GM12892 (cell line): ENCODE measurements at places on chromosomes 2 and 18.

GRCh38 chr2:237424544-237424943 lies 10.6 kb upstream of the COL6A3 start:
- no peak for DNase-seq

DNA sequence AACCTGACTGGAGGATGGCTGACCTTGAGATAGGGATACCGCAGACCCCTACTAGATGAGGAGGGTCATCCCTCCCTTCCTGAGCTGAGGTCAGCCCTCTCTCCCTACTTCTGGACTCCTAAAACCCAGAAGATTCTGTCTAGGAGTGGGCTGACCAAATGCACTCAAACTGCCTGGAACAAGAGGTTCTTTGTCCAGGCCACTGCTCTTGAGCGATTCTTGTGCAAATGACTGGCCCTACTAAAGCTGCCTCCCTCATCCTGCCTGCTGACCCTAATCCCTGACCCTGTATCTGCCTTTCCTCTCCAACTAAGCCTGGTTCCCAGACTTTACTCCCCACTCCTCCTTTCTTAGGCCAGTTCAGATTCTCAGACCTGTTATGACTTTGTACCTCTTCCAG lies 56.2 kb downstream of the EFR3B start:
- no peak for DNase-seq

GRCh38 chr2:153870308-153870707 lies 1.4 kb upstream of the GALNT13 start:
- no peak for DNase-seq

DNA sequence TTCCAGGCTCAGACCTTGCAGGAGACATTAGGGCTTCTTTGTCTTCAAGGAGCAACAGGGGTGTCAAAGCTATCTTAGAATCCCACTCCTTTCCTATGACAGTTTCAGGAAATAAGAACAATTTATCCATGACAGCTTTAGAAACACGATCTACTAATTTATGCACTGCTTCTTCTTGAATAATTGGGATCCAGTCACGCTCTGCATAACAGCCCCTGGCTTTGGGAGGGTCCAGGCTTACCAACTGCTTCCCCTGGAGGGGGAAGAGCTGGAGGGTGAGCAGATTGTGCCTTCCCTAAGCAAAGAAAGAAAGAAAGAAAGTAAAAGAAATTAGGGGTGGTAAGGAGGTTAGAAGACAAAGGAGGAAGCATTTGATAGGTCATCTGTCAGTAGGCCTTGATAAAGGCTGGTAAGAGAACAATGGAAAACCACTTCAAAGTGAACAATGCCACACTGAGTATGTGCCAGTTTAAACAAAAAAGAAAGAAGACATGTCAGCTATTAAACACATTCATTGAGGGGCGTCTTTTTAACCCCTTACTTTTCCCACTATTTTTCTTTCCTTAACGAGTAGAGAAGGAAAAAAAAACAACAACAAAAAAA lies 327.6 kb downstream of the DCC start:
- no peak for DNase-seq

GRCh38 chr2:154400563-154401290 lies 297.8 kb upstream of the KCNJ3 start:
- DNase-seq, result no peak

GRCh38 chr2:10303181-10303693 lies 533 bp downstream of the HPCAL1 start:
- DNase-seq, result no peak

DNA sequence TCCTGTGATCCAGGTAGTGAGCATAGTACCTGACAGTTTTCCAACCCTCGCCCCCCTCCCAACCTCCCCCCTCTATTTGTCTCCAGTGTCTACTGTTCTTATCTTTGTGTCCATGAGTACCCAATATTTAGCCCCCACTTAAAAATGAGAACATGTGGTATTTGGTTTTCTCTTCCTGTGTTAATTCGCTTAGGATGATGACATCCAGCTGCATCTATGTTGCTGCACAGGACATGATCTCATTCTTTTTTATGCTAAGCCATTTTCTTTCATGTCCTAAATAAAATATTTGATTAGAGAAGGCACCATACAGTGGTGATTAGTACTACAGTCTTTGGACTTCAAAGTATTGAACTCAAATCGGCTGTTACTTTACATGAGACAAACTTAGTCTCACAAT lies 1087.9 kb downstream of the CBLN2 start:
- DNase-seq, result no peak

DNA sequence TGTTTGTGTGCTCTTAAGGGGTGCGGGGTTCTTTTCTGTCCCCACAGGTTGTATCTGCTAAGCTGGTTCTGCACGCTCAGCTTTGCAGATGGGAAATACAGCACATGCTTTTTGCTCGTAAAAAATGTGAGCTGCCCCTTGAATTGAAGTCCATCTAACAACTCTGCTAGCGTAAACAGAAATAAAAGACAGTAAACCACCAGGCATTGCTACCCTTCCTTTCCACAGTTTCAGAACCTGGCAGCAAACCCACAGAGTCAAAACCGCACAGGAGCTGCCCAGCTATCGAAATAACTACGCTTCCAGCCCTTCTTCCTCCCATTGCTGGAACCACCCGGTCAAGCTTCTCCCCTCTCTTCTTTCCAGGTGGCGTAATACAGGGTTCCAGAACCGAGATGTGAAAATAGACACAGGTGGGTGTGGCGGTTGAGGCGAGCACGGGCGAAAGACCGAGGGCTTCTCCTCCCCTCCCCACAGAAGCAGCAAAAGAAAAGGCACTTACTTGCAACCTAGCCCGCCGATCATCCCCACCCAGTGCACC lies 479 bp downstream of the SCN9A start:
- DNase-seq, result no peak

GRCh38 chr2:137151731-137152130 lies 386.4 kb downstream of the THSD7B start:
- no peak for DNase-seq

DNA sequence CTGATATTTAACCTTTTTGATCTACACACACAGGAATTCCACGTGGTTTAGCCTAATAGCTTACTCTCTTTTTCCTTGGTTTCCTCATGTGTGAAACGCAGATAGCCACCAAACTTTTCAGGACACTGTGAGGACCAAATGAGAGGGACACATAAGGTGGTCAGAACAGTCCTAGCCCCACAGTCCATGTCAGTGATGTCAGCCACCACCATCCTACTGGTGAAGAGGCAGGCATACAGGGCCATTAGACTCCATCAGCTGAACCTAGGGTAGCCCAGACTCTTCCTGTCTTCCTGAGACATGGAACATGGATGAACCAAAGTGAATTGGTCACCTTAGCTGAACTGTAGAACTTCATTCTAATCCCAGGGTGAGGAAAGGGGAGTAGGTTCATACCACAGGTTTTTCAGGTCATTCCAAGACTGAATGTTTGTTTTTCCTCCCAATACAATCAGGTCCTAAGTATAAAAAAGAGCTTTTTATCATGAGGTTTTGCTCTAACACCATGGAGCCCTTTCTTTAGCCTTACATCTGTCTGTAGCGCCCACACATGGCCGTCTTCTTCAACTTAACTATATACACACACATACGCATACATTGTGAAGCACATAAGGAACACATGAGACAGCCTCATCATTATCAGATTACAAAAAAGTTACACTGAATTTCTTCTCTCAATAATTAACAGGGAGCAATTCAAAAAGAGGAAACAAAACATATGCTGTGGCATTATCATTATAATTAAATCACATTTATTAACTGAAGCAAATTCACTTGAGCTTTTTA lies 18.5 kb upstream of the NFE2L2 start:
- DNase-seq, result no peak

DNA sequence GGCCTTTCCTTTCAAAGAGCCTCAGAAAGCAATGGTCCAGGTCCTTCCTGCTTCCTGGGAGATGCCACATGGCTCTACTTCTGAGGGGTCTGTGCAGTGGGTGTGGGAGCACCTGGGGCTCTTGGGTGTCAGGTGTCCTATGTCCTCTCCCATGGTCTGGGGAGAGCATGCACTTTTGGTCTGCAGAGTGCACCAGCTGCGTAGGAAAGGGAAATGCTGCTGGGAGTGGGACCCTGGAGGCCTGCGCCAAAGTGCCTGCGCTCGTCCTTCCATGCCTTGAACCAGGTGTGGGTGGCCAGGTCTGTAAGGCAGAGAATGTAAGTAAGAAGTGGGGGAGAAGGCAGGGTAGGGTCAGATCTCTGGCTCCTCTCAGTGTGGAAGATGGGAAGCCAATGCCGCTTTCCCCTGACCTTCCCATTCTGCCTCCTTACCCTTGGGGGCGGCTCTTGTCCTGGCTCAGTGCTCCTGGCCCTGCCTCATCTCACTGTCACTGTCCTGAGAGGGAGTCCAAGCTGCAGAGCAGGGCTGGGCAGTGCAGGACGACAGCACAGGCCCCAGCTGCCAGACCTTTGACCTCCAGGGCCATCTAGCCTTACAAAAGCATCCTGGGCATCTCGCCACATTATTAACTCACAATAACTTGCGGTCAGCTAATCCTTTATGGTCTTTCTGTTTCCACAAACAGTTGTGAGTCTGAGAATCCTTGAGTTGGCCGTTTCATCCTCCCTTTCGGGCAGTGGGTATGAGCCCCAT lies 6.6 kb upstream of the PROM2 start:
- DNase-seq, result no peak

DNA sequence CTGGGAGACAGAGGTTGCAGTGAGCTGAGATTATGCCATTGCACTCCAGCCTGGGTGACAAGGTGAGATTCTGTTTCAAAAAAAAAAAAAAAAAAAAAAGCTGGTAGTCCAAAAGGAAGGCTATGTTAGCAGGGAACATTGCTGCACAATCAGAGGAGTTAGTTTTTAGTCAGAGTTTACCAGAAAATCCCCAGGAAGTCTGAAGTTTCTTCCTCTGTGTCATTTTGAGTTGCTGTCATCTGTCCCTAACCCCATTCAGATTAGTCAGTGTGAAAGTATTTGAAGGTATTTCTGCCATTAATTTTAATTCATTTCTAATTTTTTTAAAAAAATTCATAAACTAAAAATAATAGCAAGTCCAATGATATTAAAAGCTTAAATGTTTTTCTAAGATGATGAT lies 33.5 kb upstream of the CERS6 start:
- DNase-seq, result no peak
